Stimulated activated CD8-positive, alpha-beta memory T cell treated with anti-CD3 and anti-CD28 coated beads, Interleukin-7, amount 100 ng/mL, for 24 hours (primary cell): ENCODE measurements at places on chromosomes 4 and X.
A peak's percentile ranks its signal among the peaks of the same experiment; 100 is the strongest.

DNA sequence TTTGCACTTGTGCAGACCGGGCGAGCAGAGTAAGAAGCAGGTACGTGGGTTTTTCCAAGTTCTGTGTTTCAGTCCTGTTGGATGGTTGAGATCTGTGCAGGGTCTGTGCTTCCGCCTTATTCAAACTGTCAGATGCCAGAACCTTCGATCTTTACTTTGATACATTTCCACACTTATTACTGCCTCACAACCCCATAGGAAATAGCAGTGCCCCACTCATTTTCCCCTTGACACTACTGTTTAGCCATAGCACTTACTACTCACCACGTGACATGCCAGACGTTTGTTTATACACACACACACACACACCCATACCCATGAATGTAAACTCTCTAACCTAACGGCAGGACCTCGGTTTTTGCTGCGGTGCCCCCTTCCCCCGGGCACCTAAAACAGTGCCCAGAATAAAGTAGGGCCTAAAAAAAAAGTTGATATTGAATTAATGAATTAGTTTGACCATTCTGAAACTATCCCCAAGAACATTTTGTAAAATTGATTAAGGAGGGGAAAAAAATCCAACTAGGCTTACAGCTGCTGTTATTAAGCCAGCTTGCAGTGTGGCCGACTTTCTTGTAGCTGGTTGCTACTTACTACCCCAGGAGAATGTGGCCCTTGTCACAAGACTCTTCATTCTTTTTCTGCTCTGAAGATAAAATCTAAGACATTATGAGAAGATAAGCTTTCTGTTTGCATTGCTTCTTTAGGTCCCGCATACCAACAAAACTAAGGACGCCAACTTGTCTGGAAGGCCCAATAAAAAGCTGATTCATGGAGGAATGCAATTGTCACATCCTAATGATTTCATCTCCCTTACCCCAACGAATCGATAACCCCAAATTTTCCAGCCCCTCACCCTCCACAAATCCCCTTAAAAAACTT is 704 bp upstream of the SEPSECS start:
- DNase-seq, result no peak

DNA sequence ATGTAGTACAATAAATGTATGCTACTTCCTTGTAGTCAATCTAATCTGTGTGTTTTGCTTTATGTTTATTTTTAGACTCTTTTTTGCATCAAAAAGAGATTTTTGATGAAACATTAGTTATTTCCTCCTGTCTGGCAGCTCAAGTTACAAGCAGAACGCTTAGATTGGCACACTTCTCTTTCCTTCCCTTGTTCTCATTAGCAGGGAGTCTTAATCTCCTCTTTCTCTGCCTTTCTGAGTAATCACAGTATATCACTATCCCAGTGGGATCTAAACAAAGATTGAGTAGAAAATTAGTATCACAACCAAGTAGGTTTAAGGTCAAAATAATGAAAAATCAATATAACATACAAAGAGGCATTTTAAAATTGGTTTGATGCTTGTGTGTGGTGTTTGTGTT is 1192.6 kb downstream of the C4orf33 start:
- no peak for DNase-seq

GRCh38 chr4:80365928-80366327 is 30.4 kb downstream of the CFAP299 start:
- DNase-seq, result peak; percentile 27

DNA sequence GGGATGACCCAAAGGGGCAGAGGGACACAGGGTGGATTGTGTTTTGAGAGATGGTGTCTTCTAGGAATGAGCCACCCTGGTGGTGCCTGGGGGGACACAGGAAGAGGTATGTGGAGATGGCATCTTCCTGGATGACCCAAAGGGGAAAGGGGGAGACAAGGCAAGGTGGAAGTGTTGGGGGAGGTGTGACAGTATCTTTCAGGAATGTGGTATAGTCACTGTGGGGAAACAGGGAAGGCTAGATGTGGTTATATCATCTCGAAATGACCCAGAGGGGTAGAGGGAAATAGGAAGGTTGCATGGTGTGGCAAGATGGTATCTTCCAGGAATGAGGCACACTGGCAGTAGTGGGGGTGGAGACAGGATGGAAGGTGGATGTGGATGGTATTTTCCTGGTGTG is 62.9 kb downstream of the MAOA start:
- DNase-seq, result no peak

GRCh38 chr4:6499238-6499600 is 26.8 kb upstream of the PPP2R2C start:
- no peak for DNase-seq

- no peak for DNase-seq
These were observed 1472.8 kb downstream of the C4orf33 start for GRCh38 chr4:130568746-130569145.

DNA sequence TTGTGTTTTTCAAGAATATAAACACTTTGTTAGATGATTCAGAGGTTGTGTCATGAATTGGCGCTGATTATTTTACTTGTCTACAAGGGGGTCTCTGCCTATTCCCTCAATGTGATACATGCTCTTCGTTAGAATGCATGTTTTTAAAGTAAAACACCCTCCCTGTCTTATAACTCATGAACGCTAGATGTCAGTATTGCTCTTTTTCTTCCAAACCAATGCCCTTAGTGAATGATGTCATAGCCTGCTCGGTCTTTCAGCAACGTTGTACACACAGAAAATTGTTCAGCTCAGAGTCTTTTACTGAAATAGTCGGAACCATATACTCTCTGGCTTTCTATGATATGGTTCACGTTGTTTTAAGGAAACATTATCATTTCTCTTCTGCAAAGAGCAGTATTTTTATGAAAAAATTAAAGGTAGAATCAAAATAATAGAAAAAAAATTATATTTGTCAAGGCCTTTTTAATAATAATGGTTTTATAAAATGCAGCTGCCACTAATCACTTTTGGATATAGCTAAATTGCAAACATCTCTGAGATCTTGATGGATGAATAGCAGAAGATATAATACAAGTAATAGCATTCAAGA is 292.9 kb downstream of the TLL1 start:
- DNase-seq, result no peak

- no peak for DNase-seq
These were observed 449.2 kb downstream of the GRXCR1 start for GRCh38 chr4:43341741-43342140.

- DNase-seq, result no peak
These were observed 74.1 kb downstream of the EVC start for GRCh38 chr4:5784960-5785611.

DNA sequence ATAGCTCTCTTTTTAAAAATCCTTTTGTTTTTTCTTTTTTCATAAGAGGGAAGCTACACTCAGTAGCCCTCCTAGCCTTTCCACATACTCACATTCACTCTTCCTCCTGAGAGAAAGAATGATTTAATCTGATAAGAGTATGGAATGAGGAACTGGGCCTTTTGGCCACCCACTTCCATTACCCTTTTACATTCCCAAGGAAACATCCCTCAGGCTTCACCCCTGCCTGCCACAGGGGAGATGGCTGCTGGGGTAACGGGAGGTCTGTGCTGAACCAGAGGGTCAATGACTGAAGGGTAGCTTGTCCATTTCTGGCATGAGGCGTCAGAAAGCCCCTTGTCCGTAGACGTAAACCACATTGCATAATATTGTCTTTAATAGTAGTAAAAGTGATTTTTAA is 67.2 kb upstream of the CCSER1 start:
- no peak for DNase-seq

GRCh38 chr4:188439641-188440311 is 300.5 kb downstream of the TRIML1 start:
- no peak for DNase-seq

- DNase-seq, result no peak
These were observed 10.6 kb upstream of the ELF4 start for GRCh38 chrX:130120746-130121504.

GRCh38 chr4:112145790-112146501 is 692 bp downstream of the FAM241A start:
- peak; percentile 48 for DNase-seq

GRCh38 chr4:151922811-151923210 is 162.0 kb upstream of the GATB start:
- no peak for DNase-seq

DNA sequence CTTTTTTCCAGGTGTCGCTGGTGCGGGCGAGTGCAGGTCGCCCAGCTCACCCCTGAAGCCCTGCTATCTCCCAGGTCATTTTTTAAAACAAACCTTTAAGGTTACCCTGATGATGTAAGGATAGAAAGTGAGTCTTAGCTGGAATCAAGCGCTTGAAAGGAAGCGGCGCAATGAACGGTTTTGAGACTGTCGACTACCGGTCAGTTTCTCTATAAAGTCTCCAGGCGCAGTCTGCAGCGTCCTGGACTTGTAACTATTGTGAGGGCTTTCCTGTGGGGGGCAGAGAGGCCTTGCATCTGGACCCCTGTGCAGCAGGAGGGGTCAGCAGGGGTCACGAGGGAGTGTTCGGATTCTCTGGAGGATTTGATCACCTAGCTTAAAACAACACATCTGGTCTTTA is 1.6 kb downstream of the KIT start:
- no peak for DNase-seq

GRCh38 chrX:115894087-115894486 is 276.5 kb upstream of the AGTR2 start:
- DNase-seq, result no peak

DNA sequence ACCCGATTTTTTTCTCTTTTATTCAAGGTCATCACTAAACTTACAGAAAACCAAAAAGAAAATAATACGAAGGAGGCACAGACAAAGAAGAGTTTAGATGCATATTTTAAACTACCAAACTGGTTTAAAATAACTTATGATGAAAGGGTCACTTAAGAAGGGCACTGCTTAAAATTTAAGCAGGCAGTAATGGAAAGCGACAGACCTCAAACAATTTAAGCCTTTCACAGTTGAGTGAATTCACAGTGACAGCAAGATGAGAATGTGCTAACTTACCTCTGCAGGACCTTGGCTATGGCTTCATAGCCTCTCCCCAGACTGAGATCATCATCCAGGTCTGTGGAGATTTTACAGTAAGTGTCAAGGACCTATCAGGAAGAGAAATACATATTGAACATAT is 112.1 kb downstream of the TTC29 start:
- no peak for DNase-seq

DNA sequence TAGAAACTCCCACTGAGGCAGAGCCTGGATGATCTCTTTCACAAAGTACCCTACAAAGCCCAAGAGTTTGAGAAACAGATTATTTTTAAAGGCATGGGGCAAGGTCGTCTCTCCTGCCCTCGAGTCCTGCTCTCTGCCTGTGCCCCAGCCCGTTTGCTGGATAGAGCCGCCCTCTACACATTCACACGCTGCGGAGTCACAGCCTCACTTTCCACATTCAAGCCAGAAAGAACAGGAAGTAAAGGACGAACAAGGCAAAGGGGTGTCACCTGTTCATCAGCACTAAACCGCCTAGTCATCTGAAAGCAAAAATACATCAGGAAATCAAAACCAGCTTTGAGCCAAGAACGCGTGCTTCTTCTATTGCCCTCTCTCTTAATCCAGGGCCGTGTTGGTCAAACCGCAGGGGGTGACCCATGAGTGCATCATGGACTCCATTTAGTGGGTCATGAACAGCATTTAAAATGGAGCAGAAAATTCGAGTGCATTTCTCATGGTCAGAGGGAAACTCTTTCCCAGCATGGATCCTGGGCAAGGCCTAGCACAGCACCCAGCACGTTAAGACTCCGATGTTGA is 83.4 kb downstream of the PHKA2 start:
- DNase-seq, result no peak

DNA sequence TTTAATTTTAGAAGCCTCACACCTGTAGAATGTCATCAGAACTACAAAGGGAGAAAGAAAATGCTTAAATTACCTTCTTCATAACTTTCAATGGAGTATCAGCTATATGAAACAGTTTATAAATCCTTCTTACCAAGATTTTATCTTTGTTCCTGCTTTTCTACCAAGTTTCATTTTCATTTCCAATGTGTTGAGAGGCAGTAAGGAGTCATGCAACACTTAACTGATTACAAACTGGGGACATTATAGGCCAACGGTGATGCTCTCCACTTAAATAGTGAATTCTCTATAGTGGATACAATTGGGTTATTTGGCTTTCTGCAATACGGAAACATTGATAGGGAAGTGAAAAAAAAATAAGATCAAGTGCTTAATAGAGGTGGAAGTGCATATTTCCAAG is 145.2 kb upstream of the FTHL17 start:
- no peak for DNase-seq

DNA sequence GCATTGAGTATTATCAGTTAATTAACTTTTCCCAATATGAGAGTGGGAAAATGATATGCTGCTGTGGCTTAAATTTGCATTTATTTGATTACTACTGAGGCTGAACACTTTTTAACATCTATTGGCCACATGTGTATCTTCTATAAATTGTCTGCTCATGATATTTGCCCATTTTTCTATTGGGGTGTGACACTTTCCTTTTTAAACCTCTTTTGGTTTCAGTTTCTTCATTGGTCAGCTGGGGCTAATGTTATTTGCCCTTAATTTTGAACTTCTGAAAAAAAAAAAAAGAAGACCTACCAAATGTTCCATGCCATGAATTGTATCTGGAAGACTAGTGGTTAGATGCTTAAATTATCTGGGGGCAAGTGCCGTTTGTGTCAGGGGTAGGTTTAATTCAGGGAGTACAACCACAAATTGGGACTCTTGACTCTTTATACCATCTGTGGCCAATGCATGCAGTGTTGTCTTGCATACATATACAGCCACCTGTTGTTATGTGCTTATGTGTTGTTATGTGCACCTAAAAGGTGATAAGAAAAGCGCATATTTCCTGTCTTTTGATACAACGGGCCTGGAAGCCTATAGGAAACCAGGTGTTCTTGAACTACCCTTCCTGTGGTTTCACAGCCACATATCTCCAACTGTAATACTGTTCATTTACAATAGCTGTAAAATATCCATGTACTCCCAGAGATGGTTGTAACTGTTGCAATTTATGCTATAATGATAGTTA is 49.0 kb downstream of the SH2D1A start:
- no peak for DNase-seq

- no peak for DNase-seq
These were observed 115.0 kb upstream of the INPP4B start for GRCh38 chr4:142960867-142961644.

DNA sequence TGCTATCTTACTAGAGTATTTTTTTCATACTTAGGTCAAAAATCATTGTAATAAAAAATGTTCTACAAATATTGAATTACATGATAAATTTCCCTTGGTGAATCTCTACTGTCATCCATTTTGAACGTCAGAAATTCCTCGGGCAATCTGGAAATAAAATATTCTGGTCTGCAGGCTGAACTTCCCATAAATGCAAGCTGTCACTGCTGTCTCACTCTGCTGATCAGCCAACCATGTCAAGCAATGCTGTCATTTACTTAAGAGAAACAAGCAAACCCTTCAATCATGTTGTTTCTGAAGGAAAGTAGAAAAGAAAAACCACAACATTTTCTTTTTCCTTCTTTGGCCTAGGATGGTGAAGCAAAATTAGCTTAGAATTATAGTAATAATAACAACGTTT is 514.2 kb upstream of the GALNT7 start:
- DNase-seq, result no peak

GRCh38 chrX:119791437-119792231 is at the start of gene RPL39:
Gene RPL39, minus strand, starts transcription at chrX:119791630. Its CDS starts 54 bp downstream, at chrX:119791576.
- DNase-seq, result peak; percentile 51

DNA sequence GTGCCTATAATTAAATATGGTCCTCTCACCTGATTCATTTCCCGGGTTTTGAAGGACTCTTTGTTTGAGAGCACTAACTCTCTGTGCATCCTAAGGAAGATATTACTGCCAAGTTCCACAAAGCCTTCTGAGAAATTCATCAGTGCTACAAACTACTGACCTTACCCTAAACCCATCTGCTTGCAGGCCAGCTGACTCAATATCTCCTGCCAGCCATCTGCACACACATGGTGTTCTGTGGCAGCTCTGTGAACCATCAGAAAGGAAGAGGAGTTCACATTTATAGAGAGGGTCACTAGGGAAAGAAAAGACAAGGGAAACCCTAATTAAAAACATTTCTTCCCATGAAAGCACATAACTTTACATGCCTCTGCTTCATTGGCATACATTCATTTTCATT is 156.7 kb downstream of the ATP10D start:
- DNase-seq, result no peak
